ENCODE measurements at places on chromosomes 6 and 20.
A peak's percentile ranks its signal among the peaks of the same experiment; 100 is the strongest.

- no peak for DNase-seq
These were observed 36.8 kb upstream of the KLHL31 start for GRCh38 chr6:53702316-53702715.

DNA sequence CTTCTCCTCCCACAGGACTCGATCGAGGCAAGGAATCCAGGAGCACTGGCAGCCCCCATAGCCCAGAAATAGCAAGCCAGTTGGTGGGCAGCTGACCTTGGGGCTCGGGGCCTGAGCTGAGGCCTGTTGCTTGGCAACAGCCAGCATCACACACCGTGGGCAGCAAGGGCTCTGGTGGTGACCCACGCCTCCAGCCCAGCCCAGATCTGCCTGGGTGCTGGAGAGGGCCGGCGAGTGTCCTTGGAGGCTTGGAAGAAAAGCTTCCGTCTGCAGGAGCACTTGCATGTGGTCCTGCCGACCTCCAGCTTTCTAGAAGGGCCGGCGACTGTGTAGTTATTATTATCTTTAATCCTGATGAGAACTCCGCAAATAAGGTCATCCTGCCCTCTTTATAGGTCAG lies 67.3 kb downstream of the STK35 start:
- DNase-seq = no peak

- no peak for DNase-seq
These were observed 423.2 kb upstream of the JARID2 start for GRCh38 chr6:14822679-14823078.

- peak; percentile 51 for DNase-seq
These were observed 801 bp downstream of the FBXL4 start for GRCh38 chr6:98946879-98947410.

DNA sequence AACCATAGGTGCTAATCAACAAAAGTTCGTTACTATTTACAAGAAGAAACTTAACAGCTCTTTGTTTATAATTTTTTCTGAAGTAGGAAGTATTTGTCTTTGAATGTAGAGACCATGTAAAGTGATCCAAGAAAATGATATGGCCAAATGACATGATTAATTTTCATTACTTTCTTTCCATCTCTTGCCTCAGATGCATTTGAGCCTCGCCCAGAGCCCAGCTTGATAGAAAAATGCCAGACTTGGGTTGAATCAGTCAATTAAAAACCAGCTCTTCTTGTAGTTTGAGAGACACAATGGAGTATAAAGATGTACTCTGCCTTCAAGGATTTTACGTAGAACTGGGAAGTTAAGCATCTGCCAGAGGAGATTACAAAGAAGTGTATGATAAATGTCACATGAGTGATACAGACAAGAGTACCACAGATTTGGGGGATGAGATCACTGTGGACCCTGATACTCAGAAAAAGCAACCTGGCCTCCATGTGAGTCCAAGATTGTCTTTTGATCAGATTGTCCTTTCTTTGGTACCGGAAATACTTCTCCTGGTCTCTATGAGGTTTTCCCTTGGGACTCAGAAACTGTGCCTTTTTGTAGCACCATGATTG lies 92.5 kb upstream of the SUPT3H start:
- DNase-seq = no peak

DNA sequence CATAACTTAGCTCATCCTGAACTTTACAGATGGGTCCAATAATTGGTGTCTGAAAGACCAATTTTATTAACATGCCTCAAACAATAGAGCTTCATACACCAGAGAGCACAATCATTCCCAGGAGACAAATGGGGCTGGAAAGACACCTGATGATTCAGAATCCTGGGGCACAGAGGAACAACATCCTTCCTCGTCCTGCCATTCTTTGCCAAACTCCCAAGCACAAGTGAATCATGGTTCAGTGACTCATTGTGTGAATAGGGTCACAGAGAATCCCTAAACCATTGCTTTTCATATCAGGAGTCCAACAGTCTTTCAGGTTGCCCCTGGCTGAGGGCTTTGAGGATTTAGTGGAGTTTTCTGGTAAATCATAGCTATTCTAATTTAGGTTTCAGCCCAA lies 266.4 kb upstream of the BMP2 start:
- DNase-seq = no peak

All from erythroblast (primary cell).